Naive thymus-derived CD8-positive, alpha-beta T cell (primary cell): ENCODE measurements at places on chromosomes 7 and 10. TPM values are rescaled to one million over a fixed set of nuclear protein-coding genes. Genes with fewer than 3 reads are reported as not detected.

GRCh38 chr7:132865366-132866143 is 216.3 kb downstream of the CHCHD3 start:
- DNase-seq, result no peak

OR2A5 gene
- not detected for polyA plus RNA-seq

DNA sequence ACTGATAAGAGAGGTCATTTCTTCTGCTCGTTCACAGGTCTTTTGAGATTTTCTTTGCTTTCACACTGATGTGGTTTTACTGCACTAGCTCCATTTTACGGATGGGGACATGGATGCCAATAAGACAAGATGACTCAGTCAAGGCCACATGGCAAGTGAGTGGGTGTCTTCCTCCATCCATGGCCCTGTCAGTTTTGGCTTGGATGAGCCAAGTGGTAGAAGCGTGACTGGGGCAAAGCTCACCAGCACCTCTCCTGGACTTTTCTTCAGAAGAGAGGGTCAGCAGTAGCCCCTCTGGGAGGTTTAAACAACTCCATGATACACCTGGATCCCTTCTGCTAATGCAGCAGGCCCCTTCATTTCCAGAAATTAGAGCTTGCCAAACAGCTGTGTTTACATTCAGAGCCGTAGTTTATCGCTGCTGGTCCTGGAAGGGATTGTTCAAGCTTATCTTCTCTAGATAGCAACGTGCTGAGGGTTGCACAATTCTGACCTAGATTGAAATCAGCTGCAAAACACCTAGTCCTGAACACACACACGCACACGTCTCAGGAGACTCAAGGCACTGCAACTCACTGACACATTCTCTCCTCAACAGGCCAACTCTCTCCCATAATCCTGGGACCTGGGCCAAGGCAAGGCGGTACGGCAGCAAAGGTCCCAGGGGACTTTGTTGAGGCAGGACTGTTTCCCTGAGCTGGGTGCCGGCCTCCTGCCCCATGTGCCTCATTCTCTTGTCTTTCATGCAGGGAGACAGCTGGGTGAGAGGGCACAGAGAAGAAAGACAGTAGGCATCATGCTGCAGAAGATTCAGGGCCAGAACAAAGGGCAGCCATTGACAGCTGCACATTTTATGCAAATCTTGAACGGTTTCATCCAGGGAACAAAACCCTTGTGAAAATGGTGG is 14.2 kb upstream of the PDCD4 start:
- DNase-seq, result no peak

DNA sequence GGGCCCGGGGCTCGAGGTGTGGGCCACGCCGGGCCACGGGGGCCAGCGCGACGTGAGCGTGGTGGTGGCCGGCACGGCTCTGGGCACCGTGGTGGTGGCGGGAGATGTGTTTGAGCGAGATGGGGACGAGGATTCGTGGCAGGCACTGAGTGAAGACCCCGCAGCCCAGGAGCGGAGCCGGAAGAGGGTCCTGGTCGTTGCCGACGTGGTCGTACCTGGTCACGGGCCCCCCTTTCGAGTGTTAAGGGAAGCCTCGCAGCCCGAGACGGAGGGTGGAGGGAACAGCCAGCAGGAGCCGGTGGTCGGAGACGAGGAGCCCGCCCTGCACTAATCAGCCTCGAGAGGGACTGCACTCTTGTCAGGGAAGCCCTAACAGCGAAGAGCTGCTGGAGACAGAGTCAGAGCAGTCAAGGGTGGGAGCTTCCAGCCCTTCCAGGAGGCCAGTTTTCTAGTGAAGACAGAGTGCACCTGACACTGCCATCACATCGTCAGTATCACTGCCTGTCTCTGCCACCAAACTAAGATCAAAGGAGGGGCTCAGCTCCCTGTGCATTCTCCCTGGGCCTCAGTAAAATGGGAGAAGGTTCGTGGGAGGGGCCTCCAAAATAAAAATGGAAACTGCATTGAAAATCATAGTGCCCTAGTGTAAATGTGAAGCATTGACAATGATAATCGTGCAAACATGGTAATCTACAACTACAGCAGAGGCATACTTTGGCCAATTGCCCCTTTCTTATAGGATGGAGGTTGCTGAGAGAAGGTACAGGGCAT is 1.3 kb downstream of the MBLAC1 start:
- no peak for DNase-seq

- no peak for DNase-seq
Measured at GRCh38 chr7:45589915-45590678, 15.9 kb downstream of the ADCY1 start.

DNA sequence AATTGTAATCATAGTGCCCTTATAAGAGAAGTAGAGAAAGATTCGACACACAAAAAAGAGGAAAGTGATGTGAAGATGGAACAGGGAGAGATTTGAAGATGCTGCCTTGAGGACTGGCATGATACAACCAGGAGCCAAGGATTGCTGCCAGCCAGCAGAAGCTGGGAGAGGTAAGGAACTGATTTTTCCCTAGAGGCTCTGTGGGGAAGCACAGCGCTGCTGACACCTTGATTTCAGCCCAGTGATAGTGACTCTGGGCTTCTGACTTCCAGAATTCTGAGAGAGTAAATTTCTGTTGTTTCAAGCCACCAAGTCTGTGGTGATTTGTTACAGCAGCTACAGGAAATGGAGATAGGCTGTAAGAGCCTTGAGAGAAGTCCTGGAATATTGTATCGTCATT is 98.2 kb downstream of the RAB11FIP2 start:
- no peak for DNase-seq

GRCh38 chr10:42953684-42954674 is 122.9 kb upstream of the RET start:
- no peak for DNase-seq

DNA sequence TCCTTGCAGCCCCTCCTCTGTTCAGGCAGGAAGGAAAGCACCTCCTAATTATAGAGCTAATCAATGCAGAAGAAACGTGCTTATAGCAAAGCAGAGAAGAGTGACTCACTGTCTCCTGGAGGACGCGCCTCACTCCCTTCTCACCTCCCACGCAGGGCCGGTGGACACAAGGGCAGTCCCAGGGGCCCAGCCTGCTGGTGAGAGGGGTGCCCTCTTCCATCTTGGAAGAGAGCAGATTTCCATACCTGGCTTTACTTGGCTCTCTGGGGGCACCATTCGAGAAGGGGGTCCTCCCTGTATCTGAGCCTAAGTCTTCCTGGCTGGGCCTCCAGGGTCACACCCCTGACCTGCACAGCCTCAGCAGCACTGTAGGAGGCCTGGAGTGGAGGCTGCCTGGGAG is 55.8 kb downstream of the RASGEF1A start:
- DNase-seq, result no peak

GRCh38 chr7:24826662-24827020 is 69.4 kb upstream of the GSDME start:
- DNase-seq, result no peak

DNA sequence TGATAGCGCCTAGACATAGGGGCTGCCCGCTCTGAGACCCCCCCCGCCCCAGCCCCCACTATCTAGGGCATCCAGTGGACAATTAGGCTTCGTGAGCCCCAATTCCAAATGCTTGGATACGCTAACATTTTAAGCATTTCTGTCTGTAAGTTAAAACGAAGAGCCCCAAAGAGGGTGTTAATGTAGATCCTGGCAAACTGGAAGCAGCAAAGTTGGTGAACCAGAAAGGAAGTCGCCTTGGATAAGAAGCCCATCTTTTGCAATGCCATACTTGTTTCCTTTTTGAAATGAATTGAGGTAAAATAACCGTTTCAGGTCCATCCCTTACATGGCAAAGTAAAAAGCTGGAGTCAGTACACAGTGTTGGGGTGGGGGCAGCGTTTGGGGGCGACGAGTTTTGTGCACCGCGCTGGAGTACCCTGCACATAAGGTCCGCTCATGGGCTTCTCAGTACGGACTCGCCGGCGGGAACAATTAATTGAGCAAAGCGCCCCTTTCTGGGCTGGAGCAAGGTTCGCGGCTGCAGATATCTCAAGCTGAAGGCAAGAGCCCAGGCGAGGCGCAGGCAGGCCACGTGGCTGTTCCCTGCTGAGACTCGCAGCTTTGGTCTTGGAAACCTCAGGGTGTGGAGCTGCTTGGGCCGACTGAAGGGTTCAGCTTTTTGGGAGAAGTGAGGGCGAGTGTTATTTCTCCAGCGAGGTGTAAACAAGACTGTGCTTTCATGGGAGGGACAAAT is 1.4 kb upstream of the TWIST1 start:
- no peak for DNase-seq

- no peak for DNase-seq
Measured at GRCh38 chr7:65827366-65827765, 45.5 kb upstream of the VKORC1L1 start.

TUBB8 gene
- not detected for polyA plus RNA-seq

GRCh38 chr7:46218461-46219200 is 297.6 kb upstream of the IGFBP3 start:
- DNase-seq, result no peak

CFTR gene
- polyA plus RNA-seq, result not detected

ZSCAN25 gene
- 19.0 TPM for polyA plus RNA-seq

GRCh38 chr10:126215746-126216631 is 172.3 kb downstream of the ADAM12 start:
- DNase-seq, result no peak

DNA sequence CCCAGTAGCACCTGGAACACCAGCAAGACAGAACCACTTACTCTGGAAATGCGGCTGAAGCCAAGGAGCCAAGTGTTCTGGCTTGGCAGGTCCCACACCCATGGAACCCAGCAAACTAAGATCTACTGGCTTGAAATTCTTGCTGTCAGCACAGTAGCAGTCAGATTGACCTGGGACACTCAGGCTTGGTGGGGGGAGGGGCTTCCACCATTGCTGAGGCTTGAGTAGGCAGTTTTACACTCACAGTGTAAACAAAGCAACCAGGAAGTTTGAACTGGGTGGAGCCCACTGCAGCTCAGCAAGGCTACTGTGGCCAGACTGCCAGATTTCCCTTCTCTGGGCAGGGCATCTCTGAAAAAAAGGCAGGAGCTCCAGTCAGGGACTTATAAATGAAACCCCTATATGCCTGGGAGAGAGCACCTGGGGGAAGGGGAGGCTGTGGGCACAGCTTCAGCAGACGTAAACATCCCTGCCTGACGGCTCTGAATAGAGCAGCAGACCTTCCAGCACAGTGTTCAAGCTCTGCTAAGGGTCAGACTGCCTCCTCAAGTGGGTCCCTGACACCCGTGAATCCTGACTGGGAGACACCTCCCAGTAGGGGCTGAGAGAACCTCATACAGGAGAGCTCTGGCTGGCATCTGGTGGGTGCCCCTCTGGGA is 121.2 kb downstream of the MTERF1 start:
- no peak for DNase-seq

CHCHD1 gene
- 37.9 TPM for polyA plus RNA-seq

TMEM168 gene
- polyA plus RNA-seq, result 5.0 TPM

DHX32 gene
- 11.5 TPM for polyA plus RNA-seq

BAMBI gene
- polyA plus RNA-seq, result not detected

GRCh38 chr7:78315119-78315518 is 516.5 kb downstream of the PHTF2 start:
- no peak for DNase-seq

- no peak for DNase-seq
Measured at GRCh38 chr10:132631338-132631735, 93.8 kb downstream of the INPP5A start.

GRCh38 chr7:5452937-5453540 is 29.4 kb upstream of the TNRC18 start:
- no peak for DNase-seq

NKX1-2 gene
- not detected for polyA plus RNA-seq

- DNase-seq, result no peak
Measured at GRCh38 chr10:79923669-79924068, 25.2 kb downstream of the SFTPD start.

DNA sequence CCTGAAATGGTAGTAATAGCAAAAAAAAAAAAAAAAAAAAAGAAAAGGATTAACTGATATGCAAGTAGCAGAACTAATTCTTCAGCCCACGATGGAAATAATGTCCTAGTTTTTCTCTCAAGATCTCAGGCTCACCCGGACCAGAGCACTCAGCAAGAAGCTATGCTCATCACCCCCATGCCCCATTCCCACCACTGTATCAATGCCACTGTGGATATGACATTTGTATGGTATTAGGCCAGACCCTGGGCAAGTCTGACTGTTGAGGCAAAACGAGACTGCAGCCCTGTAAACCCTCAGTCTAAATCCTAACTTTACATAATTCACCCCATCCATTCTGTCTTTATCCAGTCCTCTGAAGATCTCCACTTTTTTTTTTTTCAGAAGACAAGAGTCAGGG is 186.1 kb upstream of the KLF14 start:
- no peak for DNase-seq

DNA sequence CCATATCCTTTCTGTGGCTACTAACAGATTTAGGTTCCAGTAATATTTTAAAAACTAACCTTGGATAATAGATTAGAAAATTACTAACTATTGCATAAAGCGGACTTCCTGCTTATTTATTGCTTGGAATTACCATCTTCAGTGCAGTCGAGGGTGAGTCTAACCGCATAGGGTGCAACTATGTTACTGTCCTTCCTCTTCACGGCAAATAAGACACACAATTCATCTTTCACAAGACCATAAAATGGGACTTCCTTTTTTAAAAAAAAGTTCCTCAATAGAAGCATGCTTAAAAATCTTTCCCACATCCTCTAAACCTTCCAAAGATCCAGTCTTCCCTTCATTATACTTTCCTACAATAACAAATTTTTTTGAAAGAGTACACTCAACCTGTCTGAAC is 2.1 kb downstream of the SLC25A40 start:
- DNase-seq, result no peak

GBX1 gene
- not detected for polyA plus RNA-seq

GRCh38 chr10:48497780-48498770 is 106.8 kb downstream of the ARHGAP22 start:
- DNase-seq, result no peak

DNA sequence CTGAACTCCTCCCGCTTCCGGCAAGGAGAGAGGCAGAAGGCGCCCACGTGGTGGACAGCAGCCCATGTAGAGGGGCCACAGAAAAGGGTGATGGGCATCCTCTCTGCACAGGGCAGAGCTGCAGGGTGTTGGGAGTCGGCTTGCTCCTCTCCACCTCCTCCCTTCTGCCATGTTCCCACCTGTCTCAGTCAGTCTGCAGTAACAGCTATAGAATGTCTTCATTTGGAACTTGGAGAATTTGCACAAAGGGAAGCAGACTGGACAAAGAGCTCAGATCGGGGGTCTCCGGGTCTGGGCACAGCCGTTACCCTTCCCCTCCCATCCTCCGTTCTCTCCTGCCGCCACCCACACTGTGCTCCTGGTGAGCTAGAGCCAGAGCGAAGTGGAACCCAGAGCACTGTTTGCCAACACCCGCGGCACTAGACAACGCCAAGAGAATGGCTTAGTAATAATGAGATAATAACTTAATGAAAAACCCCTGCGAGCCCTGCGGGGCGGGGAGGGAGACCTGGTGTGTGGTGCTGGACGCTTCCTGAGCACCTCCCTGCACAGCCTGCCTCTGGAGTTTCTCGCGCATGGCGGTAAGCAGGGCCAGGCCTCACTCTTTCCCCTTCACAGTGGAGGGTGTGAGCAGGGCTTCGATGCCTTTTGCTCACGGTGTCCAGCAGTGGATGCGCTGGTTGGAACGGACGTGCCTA is 254.7 kb downstream of the PAXIP1 start:
- no peak for DNase-seq

DNA sequence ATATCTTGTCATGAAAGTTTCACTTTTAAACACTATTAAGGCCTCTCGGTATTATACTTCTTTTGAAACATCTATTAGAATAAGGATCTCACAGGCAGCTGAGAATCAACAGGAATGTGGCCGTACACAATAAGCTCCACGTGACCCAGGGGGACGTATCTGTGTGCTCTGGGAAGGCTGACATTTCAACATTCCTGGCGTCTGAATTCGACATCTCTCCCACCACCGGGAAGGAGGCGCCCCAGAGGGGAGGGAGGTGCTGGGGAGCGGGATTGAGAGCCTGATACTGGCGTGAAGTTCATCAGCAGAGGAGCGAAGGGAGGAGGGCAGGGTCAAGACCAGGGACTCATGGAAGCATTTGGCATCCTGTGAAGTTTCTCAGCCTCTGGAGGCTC is 401.3 kb downstream of the DNAJB6 start:
- no peak for DNase-seq

- DNase-seq, result no peak
Measured at GRCh38 chr10:5538892-5539651, 14.3 kb downstream of the CALML3 start.
